Stimulated activated CD8-positive, alpha-beta memory T cell treated with anti-CD3 and anti-CD28 coated beads, Interleukin-15, amount 100 ng/mL, for 1 hour (primary cell): ENCODE measurements at places on chromosomes 1 and 21.

DNA sequence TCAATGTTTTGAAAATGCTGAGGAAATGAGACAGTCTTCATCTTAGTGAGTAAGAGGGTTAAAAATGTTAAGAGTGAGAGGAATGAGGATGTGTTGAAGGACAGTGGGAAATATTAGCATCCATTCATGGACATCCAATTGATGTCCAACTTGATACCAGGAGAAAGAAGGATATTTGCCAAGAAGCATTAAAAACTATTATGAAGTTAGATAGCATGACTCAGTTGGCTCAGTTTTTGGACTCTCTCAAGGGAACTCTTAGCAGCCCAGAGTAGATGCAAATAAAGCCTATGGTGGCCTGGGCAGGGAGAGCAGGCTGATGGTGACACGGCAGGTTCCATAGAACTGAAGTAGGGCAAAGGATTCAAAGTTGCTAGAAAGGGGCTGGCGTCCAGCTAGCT is 171.0 kb downstream of the ZZZ3 start:
- no peak for DNase-seq

- DNase-seq, result peak; percentile 82
Observed at GRCh38 chr1:206583707-206584648, 28.3 kb downstream of the EIF2D start.

DNA sequence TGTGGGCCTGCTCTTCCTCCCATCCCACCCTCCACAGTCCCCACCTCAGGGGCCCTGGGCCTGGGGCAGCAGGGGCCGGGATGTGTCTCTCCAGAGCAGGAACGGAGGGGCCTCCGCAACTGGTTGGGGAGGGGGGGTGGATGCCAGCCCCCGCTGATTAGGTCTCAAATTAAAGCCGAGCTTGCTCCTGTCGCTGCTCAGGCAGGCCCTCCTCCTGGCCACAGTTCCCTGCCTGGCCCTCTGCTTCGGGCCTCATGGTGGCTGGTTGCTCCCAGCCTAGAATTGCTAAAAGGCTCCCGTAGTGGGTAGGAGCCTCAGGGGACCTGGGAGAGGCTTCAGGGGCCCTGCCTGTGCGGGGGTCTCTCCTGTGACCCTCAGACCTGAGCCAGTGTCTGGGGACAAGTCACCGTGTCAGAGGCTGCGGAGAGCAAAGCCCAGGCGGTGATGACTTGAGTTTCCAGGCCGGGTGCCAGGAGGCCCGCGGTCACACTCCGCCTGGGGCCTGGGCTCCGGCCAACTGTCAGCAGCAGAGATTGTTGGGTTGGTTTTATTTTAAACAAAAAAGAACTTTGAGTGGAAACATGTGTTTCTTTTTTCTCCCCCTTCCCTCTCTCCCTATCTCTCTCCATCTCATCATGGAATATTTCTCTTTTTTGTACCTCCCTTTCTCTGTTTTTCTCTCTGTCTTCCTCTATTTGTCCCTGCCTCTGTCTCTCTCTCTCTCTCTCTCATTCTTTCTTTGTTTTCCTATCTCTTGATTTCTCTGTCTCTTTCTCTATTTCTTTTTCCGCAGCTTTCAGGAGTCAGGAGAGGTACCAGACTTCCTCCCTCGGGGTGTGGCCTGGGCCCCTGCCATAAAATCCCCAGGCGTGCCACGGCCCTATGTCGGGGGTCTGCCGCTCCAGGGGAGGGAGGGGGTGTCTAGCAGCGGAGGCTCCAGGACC is 20.0 kb upstream of the EPHA2 start:
- DNase-seq, result no peak

DNA sequence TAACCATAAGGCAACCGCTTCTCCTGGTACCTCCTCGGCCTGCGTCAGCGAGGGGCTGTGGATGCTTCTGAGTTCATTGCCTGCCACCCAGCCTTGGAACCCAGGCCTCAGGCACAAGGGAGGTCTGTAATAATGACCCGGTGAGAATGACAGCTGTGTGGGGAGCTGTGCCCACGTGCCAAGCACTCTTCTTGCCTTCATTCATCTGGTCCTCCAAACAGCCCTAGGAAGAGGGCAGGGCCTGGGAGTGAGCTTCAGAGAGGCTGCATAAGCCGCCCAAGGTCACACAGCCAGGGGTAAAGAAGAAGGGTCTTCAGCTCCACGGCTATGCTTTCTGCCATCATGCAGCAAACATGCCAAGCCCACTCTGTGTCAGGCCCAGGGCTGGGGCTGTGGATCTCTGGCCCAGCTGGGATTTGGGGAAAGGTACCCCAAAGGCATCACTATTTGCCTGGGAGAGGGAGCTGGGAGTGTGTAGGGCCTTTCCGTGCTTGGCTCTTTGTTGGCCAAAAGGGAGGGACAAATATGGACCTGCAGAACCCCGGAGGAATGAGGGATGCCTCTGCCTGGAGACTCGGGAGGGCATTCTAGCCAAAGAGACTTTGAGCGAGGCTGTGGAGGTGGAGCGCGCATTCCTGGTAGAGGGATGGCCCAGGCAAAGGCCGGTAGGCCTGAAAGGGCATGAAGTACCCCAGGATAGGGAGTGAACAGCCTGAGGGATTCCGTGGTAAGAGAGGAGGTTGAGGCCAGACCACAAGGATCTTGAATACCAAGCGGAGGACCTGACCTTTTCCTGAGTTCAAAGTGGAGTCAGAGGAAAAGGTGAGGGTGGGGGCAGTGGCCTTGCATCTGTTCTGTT is 10.1 kb upstream of the EDN2 start:
- DNase-seq, result no peak

GRCh38 chr1:241462391-241462790 is 57.2 kb downstream of the FH start:
- no peak for DNase-seq

DNA sequence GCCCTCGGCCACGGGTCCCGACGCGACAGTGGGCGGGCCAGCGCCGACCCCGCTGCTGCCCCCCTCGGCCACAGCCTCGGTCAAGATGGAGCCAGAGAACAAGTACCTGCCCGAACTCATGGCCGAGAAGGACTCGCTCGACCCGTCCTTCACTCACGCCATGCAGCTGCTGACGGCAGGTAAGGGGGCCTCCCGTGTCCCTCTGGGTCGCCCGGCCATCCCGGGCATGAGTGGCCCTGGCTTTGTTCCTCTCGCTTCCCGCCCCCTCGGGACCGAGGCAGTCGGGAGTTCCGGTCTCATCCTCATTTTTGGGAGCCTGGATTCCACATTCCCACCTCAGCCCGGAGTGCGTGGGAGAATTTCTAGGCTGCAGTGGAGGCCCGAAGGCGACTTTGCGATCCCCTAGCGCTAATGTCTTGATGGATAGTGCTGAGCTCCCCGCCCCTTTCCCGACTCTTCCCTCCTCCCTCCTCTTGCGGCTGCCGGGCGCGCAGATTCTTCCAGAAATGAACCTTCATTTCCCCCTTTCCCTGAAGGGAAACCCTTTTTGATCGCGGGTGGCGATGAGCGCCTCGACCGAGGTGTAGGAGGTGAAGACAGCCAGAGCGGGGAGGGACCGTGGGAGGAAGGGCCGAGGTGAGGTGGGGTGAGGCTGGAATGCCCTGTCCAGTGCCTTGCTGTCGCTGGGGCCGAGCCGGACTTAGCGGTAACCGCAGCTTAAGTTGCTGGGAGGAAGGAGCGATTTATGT is 705 bp downstream of the KHDRBS1 start:
- no peak for DNase-seq

GRCh38 chr1:114648503-114648902 is 21.3 kb downstream of the DENND2C start:
- DNase-seq, result no peak

DNA sequence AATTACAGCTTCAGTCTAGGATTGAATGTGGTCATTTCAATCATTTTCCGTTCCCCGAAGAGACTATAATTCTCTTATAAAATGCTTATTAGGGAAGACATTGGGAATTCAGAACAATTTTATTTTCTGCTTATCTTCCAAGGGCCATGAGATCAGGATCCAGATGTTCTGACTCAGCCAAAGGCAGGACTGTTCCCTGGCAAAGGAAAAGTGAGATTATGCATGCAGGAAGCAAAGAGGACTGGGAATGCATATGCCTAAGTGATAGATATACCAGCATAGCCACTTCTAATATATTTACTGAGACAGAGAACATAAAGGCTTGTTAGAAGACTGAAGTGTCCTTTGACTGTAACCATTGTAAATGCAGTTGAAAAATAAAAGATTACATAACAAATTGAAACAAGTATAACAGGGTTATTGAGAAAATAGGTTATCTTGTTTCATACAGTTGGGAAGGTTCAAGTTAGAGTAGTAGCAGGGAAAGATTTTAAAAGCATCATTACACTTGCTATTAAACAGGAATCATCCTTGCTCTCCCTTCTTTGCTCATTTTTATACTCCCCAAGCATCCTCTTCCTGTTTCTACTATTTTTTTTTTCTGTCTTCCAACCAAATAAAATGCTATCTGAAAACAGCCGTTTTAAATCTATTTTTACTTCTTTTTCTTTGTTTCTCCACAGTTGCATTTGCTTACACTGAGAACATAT is 439.6 kb upstream of the ADAMTS5 start:
- DNase-seq, result no peak

DNA sequence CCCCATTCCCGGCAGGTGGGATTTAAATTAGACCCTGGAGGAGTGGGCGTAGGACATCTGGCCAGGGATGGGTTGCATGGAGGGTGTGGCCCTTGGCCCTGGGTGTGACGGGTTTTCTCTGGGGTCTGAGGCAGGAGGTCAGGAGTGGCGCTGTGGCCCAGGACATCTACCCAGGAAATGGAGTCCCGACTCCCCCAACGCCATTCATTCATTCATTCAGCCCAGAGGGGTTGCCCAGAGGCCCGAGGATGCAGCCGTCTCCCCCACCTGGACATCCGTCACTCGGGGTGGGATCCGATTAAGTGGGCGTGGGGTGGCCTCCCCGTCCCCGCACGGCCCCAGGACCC is 663 bp downstream of the ATP13A2 start:
- DNase-seq, result no peak

DNA sequence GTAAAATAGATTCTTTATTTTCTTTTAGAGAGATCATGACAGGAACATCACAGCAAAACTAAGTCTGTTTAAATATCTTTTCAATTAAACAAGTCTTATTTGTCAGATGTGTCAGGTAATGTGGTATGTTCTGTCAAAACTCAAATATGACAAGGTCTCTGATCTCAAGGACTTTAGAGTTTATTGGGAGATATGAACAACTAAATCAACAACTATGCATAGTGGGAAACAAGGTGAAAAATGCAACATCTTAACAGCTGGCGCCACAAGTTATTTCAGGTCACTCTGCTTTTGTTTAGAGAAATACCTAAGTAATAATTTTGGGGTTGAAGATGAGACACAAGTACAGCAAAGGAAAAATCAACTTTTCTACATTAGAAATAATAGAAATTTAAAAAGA is 779.4 kb upstream of the ADGRL4 start:
- no peak for DNase-seq

DNA sequence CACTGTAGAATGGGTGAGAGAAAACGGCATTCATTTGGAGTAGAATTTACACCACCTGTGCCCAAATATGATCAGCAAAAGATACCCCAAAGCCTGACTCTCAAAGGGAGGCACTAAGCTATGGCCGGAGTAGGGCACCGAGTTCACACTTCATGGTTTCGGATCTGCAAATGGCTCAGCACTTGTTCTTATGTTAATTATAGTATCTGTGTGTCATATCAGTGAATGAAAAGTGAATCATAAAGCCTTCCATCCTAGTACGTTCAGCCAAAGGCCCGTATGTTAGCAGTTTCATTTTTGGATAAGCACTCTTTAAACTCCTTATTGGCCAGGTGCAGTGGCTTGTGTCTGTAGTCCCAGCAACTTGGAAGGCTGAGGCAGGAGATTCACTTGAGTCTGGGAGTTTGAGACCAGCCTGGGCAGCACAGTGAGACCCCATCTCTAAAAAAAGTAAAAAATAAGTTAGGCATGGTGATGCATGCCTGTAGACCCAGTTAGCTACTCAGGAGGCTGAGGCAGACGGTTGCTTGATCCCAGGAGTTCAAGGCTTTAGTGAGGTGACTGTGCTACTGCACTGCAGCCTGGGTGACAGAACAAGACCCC is 4.9 kb upstream of the CORT start:
- DNase-seq, result no peak

DNA sequence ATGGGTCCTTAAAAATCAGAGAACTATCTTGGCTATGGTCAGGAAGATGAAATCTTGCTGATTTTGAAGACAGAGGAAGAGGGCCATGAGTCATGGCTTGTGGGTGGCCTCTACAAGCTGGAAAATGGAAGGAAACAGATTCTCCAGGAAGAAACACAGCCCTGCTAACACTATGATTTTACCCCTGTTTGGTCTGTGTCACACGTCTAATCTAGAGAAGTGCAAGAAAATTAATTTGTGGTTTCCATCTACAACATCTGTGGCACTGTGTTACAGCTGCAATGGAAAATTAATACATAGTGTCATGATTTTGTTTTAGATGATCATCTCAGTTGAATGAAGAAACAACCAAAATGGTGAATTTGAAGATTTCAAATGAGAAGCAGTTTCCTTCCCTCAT is 288.7 kb upstream of the NRIP1 start:
- no peak for DNase-seq

DNA sequence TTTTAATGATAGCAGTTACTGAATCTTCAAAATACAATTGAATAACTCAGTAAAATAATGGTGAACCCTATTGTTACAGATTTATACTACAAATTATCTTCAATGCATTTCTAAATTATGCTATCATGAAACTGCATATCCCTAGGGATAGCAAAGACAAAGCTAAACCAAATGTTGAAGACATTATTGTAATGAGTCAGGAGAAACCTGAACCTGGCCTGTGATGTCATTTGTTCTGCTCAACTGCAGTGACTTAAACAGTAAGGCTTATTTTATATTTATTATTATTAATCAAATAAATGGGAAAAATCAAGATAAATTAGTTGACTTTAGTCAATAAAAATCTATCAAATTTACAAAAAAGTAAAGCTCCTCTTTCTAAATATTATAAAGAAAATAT is 100.3 kb downstream of the UCHL5 start:
- DNase-seq, result no peak

- DNase-seq, result peak; percentile 10
Observed at GRCh38 chr1:169312084-169312954, 55.3 kb downstream of the NME7 start.

DNA sequence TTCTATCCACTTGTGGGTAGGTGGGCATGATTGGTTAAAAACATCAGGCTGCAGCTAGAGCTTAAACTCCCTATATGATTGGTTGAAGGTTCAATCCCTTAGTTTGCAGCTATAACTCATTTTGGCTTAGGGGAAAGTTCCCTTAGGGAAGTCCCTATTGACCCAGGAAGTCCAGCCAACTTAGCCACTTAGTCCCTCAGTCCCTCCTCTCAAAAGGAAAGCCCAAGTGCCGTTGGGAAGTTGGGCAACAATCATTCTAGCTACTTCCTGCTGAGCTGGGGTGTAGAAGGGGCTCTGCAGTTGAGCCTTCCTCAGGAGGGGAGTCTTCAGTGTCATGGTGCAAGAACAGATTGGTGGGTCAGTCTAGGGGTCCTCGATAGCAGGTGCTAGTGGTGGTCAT is 12.2 kb downstream of the MSTO1 start:
- DNase-seq, result no peak

GRCh38 chr21:32884062-32884461 is 112.5 kb upstream of the PAXBP1 start:
- no peak for DNase-seq

GRCh38 chr1:150256554-150257341 is 826 bp upstream of the CA14 start:
- DNase-seq, result no peak

- DNase-seq, result no peak
Observed at GRCh38 chr1:55289614-55290013, 74.5 kb upstream of the USP24 start.

- no peak for DNase-seq
Observed at GRCh38 chr1:208369045-208369444, 124.9 kb upstream of the PLXNA2 start.
